ENCODE measurements at places on chromosomes 12 and 14.

DNA sequence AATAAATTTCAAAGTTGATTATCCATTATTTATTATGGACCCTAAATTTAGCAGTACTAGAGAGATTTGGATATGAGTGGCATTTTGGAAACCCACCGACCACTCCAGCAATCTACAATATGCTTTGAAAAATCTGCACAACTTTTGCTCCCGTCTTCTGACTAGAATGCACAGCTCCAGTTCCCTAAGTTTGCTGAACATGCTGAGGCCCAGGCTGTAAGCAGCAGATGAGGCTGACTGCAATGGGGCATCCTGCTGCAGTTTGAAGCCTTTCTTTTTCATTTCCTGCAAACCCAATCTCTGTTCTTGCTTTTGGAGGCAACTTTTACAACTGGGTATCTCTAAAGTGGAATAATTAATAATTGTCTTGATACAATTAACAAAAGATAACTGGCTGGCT lies 405.8 kb downstream of the ATP23 start:
- no peak for DNase-seq

DNA sequence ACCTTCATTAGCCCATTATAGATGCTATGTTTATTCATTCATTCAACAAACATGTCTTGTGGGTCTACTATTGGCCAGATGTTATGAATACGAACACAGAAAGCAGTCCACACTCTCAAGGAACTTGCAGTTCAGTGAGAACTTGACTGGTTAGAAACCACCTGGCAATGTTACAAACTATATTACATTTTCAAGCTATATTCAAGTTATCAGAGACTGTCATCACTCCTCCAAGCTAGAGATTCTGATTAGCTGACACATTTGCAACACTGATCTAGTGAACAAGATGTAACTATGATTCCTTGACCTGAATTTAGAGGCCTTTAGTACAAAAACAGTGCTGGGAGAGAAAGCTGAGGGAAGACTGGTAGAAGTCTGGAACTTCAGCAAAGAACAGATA lies 170.7 kb upstream of the EEA1 start:
- no peak for DNase-seq

DNA sequence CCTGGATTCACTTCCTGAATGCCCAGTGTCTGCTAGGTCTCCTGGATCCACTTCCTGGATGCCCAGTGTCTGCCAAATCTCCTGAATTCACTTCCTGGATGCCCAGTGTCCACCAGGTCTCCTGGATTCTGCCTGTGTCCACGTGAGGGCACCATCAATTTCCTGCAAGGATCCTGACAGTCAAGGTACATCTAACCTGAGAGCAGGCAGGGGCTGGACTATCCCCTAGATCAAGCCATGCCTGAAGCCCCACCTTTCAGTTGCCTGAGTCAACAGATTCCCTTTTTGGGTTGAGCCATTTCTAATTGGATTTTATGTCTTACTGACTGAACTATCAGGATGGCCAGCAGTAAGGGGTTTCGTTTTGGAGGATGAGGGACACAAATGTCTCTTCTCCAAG lies 49.5 kb downstream of the GALNT9 start:
- no peak for DNase-seq

GRCh38 chr12:65999564-66000280 lies 130.8 kb downstream of the LLPH start:
- DNase-seq, result no peak

GRCh38 chr14:86430853-86431252 lies 900.9 kb downstream of the FLRT2 start:
- no peak for DNase-seq

DNA sequence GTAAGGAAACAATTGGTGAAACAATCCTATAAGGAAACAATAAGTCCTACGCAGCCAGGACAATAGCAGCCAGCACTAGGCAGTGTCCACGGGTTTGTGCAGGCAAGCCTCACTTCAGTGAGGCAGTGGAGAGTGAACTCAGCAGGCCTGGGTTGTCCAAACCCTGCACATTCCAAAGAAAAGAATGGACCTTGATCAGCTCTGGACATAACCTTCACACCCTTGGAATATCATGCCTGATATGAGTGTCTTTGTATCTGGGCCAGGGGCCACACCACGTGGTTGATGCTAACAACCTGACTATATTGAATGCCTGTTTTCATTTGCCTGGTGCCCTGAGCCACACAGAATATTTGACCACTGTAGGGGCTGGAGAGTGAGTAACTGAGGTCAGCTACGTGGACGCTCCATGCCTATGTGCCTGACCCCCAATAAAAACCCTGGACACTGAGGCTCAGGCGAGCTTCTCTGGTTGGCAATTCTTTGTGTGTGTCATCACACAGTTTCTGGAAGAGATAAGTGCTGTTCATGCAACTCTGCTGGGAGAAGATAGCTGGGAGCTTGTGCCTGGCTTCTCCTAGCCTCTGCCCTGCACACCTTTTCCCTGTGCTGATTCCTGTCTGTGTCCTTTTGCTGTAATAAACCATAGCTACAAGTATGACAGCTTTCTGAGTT lies 81.4 kb upstream of the NCOR2 start:
- DNase-seq, result no peak

DNA sequence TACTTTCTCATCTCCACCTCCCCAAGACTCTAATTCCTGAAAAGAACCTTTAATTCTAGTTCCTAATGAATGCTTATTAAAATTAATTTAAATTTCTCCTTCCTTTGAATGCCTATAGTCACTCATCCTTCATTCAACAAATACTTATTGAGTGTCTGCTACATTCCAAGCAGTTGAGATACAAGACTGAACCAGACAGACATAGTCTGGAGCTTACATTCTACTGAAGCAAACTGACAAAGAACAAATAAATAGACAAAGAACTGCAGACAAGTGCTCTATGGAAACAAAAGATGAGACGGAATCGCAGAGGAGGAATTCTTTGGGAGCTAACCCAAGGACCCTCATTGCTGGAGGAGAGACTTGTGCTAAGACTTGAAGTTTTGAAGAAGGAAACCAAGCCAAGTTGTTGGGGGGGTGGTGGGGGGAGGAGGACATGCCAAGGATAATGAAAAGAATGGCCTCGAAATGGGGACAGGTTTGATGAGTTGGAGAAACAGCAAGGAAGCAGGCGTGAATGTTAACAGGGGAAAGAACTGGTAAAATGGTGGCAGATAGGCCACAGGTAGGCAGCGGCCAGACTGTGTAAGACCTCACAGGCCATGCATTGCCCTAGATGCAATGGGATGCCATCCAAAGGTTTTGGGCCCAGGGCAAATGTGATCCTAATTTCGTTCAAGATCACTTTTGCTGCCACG lies 9.7 kb upstream of the TDG start:
- DNase-seq, result no peak

- no peak for DNase-seq
Observed at GRCh38 chr12:12704593-12705230, 8.7 kb upstream of the GPR19 start.

GRCh38 chr12:5026342-5026938 lies 17.2 kb upstream of the KCNA5 start:
- DNase-seq, result no peak

DNA sequence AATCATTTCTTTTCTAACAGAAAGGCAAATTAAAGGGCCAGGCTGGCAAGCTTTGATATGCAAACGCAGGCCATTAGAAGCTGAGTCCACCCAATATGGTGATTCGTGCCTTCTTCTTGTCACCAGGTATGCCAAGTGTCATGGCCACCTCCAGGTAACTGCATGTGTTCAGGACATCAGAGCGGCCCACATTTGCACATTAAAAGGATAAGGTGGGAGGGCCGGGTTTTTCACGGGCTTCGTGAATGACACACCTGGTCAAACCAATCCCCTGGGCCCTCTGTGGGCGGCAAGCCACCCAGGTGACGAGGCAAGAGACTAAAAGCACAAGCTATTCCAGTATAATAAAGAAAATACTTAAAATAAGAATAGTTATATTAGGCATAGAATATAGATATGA lies 75.9 kb upstream of the TSPAN11 start:
- no peak for DNase-seq
